Activated CD4-positive, alpha-beta T cell treated with anti-CD3 and anti-CD28 coated beads, Interleukin-2, amount 10 ng/mL, durations not matched to agents 24 days and 14 days (primary cell): ENCODE measurements at places on chromosomes 2 and 18.

DNA sequence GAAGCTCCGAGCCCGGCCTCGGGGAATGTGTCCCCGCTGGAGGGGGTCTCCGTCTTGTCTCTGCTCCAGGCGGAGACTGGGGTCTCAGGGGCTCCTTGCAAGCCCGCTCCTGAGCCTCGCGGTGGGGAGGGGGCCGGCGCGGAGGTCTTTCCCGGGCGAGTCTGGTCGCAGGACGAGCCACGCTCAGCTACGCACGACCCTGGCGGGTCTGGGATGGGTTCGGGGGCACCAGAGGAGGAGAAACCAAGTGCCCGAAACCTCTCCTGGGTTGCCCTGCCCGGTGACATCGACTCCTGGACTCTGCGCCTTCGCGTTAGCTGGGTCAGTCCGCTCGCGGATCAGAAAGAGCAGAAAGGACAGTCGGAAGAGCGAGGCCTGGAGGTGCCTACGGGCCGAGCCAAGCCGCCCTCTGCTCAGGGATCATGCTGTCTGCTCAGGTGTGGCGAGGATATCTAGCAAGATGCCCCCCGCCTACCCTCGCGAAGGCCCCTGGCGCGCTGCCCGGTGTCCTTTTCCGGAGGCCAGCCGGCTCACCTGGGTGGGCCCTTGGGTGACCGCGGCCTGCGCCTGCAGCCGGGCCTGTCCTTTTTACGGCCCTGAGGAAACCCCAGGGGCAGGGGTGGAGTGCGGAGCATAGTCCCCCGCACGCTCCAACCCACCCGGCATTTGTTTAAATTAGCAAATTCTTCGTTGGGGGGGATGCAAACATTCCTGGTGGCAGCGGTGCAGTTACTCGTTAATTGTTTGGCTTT, 58.7 kb downstream of the SNORC start:
- no peak for DNase-seq

- DNase-seq = peak; percentile 80
These were observed 78.3 kb downstream of the HDAC4 start for GRCh38 chr2:239322416-239323086.

DNA sequence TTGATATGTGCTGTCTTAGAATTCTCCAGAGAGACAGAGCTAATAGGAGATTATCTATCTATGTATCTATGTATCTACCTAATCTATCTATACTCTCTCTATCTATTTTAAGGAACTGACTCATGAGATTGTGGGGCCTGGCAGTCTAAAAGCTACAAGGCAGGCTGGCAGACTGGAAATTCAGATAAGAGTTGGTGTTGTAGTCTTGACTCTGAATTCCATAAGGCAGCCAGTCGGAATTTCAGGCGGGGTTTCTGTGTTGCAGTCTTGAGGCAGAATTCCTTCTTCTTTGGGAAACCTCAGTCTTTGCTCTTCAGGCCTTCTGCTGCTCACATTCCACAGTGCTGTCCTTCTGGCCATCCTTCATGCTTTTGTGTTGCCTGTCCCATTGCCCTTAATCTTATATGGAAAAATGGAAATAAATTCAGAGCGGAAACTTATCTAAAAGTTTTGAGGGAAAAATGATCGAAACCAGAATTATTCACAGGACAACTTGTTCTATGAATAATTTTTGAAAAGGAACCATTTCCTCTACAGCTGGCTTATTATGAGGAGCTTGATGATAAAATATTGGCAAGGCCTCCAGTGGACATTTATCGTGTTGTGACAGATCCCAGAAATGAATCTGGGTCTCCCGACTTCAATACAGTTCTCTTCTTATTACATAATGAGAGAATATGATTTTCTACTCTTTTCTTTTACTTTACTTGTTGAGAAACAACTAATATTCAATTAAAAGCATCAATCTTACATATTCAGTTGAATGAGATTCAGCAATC, 10.8 kb downstream of the IL1RL1 start:
- DNase-seq = no peak

GRCh38 chr2:218806346-218806978, 24.5 kb downstream of the CYP27A1 start:
- no peak for DNase-seq

DNA sequence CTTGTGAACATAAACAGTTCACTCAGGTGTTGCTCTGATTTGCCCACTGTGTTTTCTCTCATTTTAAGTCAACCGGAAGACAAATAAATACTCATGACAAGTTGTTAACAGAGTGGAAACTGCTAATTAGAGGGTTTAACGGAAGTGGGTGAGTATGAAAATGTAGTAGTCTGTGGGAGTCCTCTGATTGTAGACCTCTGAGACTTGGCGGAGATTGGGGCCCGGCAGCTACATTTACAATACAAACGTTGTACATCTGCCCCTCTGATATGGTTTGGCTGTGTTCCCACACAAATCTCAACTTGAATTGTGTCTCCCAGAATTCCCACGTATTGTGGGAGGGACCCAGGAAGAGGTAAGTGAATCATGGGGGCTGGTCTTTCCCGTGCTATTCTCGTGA, 107.3 kb upstream of the FAM98A start:
- no peak for DNase-seq

DNA sequence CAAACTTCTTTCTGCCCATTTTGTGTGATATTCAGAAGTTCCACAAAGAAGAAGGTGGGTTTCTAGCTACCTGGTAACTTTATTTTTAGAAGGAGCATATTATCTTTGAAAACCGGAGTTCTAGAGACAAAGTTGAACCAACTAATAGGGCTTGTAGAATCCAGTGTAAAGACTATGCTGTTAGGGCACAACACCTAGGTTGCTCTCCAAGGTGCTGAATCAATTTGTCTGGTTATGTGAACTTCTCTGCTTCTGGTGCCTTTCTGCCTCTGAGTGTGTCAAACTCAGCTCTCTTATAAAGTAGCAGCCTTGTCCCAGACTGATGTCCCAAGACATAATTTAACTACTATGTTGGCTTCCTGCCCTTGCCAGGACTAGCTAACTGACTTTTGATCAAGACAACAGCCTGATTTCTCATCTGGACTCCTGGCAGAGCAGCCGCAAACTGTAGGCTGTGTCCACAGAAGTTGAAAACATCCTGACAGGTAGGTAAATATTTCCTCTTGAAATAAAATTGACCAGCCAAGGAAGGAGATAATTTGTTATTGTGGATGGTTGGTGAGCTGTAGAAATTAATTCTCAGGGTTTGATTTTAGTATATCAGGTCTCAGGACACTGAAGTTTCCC, 119.4 kb downstream of the CYRIA start:
- peak; percentile 76 for DNase-seq

DNA sequence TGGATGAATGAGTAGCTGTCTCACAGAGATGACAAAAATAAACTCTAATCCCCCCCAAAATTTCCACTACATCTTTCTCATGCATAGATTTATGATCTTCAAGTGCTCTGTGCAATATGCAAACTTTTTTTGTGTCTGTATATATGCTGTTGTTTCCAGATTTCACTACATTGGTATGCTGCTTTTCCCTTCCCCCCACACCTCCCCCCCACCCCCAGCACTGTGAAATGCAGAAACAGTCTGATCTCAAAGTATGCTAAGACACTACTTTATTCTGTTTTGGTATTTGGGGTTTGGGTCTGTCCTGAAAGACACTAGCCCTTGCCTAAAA, 524 bp upstream of the KLHL14 start:
- DNase-seq = no peak

GRCh38 chr18:65846107-65846506, 95.3 kb downstream of the CDH7 start:
- no peak for DNase-seq
